ENCODE measurements at places on chromosomes 7 and 10.

- no peak for DNase-seq
Observed at GRCh38 chr7:15554081-15554480, 7.7 kb downstream of the AGMO start.

- no peak for DNase-seq
Observed at GRCh38 chr10:102118867-102119266, 1.3 kb downstream of the LDB1 start.

DNA sequence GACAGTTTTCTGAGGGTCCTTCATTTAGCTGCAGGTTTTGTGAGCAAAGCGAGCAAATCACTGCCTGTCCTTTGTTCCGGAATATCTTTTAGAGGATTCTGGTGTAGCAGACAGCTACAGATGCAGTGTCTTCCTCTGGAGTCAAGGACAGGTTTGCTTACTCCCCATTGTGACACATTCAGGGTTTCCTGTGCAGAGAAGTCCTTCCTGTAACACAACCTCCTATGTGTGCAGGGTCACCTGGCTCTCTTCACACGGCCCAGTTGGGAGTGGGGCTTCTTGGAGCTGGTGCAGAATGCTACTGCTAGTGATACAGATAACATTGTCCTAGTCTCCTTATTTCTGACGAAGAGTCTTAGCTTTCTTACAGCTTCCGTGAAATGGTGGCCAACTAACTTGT lies 47.9 kb downstream of the RBM33 start:
- DNase-seq, result no peak

- DNase-seq, result no peak
Observed at GRCh38 chr7:77989981-77990566, 191.5 kb downstream of the PHTF2 start.

GRCh38 chr10:66917104-66917503 lies 8.7 kb upstream of the LRRTM3 start:
- DNase-seq, result no peak

DNA sequence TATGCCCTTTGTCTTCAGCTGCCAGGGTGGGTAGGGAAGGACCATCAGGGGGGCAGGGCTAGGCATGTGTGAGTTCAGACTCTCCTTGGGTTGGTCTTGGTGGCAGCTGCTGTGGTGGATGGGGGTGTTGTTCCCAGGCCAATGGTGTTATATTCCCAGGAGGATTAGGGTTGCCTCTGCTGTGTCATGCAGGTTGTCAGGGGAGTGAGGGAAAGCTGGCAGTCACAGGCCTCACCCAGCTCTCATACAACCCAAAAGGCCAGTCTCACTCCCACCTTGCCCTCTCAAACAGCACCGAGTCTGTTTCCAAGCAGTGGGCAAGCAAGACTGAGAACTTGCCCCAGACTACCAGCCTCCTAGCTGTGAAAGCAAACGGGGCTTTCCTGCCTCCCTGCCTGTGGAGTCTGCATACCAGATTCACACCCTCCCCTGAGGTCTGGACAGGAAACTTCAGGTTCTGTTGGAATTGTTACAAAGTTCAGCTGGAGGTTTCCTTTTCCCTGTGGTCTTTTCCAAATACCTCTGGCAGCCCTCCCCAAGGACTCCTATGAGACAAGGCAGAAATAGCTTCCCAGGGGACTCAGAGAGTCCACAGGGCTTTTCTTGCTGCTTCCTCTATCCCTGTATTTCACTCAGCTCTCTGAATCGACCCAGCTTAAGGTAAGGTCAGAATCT lies 1.4 kb downstream of the HYAL4 start:
- DNase-seq, result no peak

- no peak for DNase-seq
Observed at GRCh38 chr7:86955895-86956503, 103.5 kb downstream of the ELAPOR2 start.

- DNase-seq, result no peak
Observed at GRCh38 chr7:30992414-30992813, 28.7 kb downstream of the GHRHR start.

DNA sequence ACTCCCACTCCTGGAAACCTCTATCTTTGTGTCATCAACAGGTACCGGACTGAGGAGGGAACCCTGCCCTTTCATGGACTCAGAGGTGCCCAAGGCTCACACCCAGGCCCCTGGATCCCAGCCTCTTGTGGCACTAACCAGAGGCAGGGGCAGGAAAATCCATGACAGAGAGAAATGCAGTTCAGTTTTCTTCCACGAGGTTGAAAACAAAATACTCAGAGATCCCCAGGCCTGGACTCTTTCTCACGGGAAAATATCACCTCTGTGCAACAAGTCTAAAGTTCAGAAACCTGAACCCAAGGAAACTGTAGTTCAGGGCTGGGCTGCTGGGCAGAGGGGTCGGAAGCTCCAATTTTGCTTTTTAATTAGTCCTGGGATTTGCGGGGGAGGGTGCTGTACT lies 21.4 kb upstream of the OPN4 start:
- no peak for DNase-seq

DNA sequence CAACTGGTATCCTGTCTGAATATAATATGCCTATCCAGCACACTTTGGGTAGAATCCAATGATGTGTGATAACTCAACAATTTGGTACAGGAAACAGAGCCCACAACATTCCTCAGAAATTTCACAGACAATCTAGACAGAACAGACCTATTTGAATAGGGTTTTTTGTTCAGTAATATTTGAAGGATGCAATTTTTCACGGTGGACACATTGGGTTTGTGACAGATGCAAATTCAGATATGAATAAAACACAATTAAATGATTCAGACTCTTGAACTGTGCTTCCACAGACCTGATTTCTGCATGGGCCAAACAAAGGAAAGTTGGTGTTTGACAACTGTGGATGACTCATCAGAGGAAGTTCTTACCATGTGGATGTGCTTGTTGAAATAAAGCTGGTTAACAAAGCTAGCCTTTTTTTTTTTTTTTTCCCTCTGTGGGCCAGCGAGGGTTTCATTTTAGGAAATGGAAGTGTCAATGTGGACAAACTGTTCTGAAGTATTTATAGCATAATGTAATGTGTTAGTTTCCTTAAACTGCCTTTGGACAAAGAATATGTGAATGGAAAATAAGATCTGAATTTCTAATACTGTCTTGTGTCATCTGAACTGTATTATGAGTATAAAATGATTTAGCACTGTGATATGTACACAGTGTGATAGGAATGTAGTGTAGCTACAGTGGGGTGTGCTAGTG lies 43.2 kb upstream of the FAM133B start:
- peak; percentile 70 for DNase-seq

DNA sequence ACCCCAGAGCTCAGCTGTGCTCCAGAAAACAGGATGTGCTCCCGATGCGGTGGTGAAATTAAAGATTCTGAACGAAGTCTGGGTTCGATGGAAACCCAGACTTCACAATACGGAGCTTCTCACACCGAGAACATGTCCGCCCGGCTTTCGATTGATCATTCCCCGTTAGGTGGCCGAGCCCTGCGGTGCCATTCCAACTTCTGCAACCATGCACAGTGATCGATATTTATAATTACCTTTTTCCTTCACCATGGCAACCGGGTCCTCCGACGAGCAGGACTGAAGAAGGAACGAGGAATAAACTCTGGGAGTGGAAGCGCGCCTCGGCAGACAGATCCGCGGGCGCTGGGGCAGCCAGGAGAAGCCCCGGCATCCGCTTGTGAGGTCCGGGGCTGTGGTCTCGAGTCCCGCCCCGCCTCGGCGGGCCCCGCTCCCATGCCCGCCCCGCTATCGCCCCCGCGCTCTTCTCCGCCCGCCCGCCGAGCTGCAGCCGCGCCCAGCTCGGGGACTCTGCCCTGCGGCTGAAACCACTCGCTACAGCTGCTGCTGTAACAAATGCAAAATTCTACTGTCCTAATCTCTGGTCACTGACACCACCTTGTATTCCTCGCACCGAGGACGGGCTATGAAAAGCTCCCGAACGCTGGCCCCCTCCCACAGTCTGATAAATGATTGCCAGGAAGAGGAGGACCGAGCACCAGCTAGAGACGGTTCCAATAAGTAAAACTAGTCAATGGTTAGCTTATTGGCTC lies 26.2 kb downstream of the ABLIM1 start:
- no peak for DNase-seq
